ENCODE measurements at places on chromosomes 13 and 19.

DNA sequence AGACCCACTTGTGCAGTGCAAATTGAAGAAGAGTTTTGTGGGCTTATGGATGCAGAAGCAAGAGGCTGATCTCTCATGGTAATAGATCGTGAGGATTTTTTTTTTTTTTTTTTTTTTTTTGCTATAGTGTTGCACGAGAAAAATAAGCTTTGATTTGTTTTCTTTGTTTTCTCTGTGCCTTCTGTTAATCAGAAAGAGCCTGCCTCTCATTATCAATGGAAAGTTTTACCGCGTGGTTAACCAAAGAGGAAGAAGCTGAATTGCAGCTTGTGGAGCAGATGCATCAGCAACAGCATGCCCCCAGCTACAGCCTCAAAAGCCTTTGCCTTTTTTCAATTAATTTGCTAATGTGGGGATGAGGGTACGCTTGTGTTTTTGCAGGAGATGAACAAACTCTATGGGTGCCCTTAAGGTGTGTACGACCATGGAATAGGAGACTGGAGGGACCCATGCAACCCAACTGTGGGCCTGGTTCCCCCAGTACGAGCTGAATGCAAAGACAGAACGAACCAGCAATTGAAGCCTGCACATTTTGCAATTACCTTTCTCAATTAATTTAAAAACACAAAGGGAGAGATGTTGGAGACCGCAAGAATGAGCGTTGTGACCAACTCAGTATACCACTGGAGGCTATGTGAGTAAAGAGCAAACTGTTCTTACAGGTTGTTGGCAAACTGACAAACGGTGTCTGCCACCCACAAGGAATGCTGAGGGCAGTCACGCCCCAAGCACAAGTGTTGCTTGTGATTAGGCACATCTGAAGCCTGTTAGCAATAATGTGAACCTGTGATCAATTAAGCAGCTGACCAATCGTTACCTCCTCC, 58.6 kb upstream of the SPRY2 start:
- DNase-seq: no peak

DNA sequence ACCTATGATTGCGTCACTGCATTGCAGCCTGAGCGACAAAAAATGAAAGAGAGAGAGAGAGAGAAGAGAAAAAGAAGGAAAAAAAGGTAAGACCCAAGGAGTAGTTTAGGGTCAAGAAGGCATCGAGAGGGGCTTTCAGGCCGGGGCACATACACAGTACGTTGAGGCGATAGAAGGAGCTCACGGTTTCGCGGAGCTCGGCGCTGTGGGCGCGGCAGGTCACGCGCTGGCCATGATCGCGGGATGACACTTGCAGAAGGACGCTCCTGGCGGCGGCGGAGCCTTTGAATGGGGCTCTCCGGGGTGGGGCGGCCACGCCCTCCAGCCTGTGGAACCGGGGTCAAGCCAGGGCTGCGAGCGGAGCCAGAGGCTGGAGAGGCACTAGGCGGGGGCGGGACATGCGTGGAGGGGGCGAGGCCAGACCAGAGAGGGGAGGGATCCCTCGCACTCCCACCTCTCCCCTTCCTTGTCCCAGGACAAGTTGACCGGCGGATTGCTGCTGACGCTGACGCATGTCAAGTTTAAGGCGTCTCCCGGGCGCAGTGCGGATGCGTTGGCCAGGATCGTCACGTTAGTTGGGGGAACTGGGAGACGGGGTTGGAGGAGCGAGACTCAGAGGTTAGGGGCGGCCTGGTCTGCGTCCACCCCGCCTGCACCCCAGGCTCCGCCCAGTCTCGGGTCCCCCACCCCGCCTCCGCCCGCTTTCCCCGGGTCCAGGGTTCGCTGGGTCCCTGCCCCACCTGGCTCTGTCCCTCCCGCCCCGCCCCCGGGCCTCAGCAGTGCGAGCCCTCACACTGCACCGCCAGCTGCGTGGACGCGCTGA, 6.9 kb downstream of the NPHS1 start:
- no peak for DNase-seq

GRCh38 chr13:73702419-73703071, 431.7 kb downstream of the KLF12 start:
- DNase-seq: no peak

GRCh38 chr19:39057615-39058014, 25.3 kb upstream of the FBXO27 start:
- no peak for DNase-seq

- no peak for DNase-seq
These were observed 34.4 kb downstream of the STARD13 start for GRCh38 chr13:33251131-33251661.

GRCh38 chr13:70034286-70034685, 73.3 kb upstream of the ATXN8OS start:
- no peak for DNase-seq

DNA sequence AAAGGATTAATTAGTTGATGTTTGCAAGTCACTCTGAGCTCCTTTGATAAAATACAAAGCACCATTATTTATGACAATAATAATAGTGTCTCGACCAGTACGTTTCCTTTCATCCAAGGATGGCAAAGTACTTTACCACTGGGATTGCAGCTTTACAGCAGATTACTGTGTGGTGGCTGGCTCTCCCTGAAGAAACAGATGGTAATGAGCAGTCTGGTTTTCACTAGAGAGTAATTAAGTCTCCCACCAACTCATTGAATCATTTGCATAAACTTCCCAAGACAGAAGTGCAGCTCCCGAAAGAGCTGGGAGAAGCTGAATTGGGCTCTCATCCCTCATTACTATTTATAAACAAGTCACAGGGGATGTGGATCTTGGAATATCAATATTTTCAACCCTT, 48.7 kb downstream of the KLF5 start:
- no peak for DNase-seq

DNA sequence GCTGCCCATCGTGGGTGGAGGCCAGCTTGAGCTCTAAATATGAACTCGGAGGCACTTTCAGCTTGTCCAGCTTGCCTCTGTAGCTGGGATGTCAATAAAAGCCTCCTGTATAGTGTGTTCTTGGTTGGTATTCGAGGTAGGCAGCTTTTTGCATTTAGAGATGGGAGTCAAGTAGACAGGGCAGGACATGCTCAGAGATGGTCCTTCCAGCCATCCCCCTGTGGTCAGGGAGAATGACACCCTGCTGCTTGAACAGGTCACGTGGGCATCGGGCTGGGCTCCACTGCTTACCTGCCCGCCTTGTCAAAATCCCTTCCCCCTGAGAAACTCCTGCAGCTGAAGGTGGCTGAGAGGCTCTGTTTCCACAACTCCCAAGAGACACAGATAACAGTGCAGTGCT, 302.5 kb downstream of the ZNF536 start:
- DNase-seq: no peak

DNA sequence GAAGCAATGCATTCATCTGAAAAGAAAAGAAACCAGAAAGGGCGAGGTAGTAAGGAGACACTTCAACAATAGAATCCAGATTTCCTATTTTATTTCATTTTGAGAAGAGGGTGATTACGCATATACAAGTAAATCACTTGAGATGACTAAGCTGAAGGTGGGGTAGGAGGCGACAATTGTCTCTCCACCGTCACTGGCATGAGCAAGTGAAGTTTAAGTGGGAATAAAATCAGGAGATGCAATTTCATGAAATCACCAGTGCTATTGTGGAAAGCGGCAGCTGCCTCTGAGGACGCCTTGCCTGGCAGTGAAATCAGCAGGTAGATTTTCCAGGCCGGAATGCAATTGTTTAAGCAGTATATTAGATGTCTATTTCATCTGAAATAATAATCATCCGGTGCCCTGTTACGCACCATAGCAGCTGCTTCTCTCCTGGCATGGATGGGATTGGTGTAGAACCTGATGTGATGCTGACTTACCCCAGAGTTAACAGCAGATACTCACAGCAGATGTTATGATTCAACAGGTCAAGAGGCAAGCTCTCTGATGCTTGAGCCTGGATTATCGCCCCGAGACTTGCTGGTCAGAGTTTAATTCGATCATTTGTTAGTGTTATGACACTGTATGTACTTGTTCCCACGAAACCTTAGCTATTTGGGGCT, 64.3 kb downstream of the RASL11A start:
- no peak for DNase-seq

DNA sequence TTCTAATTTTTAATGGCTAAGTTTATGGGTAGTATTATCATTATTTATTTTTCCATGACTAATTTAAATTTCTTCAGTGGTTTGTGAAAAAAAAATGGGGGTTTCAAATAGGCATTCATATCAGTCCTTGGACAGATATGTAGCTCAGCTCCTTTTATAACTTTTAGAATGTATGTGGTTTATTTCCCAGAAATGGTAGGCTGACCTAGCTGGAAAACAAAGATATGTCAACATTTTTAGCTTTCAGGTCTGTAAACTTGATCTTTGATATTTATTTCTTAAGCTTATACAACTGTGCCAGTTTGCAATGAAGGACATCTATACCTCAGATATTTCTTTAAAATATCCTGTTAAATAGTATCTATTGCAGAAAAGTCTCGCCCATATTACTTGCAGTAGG, 1815.5 kb downstream of the SLITRK5 start:
- DNase-seq: no peak

GRCh38 chr13:38872693-38873092, 117.9 kb downstream of the STOML3 start:
- peak; percentile 15 for DNase-seq

DNA sequence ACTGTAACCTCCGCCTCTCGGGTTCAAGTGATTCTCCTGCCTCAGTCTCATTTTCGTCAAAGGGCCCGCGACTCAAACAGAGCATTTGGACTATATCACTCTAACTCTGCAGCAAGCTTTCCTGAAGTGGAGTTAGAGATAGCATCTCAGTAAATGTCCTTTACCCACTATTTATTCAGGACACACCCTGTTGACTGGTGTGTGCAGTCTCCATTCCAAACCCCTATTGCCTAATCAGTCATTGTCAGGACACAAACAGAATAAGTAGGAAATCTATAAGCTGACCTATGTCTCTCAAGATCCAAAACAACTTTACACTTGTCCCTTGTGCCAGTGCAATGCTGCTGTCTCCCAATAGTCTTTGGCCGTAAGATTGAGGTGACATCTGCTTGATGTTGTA, 1.4 kb downstream of the ZNF222 start:
- no peak for DNase-seq

GRCh38 chr13:52447815-52448552, 2.5 kb downstream of the VPS36 start:
- no peak for DNase-seq

DNA sequence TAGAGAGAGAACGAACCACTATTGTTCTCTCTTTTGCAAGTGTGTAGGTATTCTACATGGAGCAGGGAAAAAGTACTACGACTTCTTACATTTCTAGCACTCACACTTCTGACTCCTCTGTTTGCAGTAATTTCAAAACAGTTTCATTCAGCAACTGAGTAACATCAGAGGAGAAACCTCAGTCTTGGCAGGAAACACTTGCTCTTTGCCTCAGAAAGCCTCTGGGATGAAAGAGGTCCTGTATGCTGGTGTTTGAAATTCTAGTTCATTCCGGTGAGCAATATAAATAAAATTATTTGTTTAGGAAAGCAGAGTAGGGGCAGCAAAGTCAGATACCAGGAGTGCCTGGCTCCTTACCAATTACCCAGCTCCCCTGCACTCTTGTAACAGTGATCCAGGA, 595.5 kb downstream of the TBC1D4 start:
- DNase-seq: no peak

DNA sequence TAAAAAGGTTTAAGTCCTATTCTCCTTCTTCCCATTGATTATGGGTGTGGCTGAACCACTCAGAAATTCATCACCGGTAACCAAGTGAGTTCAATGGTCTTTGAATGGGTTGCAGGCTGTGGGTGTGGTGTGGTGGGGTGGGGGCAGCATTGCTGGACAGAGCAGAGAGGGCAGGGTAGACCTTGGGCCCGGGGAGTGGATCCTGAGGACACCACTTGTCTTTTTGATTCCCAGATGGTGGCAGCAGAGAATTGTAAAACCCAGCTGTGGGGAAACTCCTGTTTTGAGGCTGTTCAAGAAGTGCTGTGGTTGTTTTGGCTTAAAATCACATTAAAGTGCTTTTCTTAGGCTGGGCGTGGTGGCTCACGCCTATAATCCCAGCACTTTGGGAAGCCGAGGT, 45.8 kb upstream of the RGCC start:
- DNase-seq: no peak

GRCh38 chr19:54692298-54692615, 29.5 kb downstream of the LILRB4 start:
- no peak for DNase-seq

GRCh38 chr13:58594747-58595600, 963.4 kb downstream of the PCDH17 start:
- no peak for DNase-seq

DNA sequence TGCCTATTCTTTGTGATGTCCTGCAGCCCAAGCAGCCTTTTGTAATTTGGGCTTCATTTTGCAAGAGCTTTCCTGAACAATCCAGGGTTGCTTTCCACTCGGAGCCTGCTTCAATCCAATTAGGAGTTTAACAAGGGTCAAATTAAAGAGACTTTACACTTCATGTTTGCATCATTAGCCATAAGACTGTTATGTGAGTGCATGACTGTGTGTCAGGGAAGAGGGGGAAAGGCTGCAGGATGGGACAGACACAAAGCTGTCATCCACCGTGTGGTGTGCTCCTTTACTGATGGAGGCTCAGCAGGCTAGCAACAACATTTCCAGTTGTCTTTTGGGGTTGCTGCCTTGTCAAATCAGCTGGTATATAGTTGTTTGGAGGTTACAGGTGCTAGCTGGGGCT, 23.7 kb upstream of the MAB21L1 start:
- DNase-seq: no peak

DNA sequence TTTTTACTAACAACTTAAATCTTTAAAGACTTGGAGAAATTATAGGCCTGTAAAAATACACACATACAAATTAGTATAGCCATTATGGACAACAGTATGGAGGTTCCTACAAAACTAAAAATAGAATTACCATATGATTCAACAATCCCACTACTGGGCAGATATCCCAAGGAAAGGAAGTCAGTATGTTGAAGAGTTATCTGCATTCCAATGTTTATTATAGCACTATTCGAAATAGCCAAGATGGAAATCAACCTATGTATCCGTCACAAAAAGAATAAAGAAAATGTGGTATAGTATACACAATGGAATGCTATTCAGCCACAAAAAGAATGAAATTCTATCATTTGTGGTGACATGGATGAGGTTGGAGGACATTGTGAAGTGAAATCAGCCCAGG, 37.2 kb downstream of the SLITRK1 start:
- no peak for DNase-seq

DNA sequence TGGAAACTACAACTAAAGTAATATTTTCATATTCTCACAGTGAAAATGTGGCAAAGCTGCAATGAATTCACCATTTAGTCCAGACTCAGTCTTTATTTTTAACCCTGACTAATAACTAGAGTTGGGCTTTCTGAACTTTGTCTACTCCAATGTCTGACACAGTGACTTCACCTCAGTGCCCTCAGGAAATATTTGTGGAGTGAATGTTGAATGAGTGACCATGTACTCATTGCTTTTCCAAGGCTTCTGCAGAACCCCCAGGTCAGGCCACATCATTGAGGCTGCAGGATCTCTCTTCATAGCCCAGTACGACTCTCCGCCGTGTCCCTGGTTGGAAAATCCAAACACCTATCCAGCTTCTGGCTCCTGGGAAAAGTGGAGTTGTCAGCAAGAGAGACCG, 1.8 kb downstream of the ZNF175 start:
- DNase-seq: no peak

DNA sequence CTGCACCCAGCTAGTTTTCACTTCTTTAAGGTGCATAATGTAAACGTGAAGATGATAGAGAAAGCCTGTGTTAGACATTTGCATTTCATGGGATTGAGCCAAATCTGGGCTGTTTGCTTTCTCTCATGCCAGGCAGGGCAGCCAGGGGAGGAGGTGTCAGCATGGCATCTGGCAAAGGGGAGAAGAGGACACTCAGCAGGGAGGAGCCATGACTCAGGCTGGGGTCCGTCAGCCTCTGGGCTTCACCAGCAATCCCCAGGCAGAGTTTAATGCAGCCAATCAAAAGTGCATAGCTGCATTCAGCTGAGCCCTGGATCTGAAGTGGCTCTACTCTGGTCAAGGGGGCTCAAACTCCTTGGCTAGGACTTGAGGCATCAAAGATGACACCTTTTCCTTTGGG, 23.5 kb downstream of the EBPL start:
- DNase-seq: no peak
